WTC11 (cell line): ENCODE measurements at places on chromosomes 4 and X.

DNA sequence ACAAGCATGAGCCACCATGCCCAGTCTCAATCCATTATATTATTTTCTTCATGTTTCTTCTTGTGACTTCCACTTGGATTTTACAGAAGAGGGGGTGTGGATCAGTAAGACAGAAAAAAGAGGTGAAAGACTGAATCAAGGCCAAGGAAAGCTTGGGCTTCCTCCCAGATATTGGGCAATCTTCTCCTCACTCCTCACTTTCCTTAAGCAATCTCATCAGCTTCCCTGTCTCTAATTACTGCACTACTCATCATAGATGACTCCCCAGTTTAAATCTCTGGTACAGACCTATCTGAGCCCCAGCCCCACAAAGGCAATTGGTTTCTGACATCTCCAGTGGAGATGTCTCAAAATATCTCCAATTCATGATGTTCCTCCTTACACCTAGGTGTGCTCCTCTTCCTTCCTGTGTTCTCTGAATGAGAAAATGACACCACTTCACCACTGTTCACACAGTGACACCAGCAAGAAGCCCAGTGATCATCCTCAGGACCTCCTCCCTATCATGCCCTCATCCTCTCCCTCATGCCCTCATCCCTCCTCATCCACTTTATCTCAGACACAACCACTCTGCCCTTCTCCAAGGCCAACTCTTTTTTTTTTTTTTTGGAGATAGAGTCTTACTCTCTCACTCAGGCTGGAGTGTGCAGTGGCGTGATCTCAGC is 44.8 kb upstream of the HERC6 start:
- H3K36me3 ChIP-seq = no peaks in the 10 kb centered on the region
- H3K27ac ChIP-seq = no peak overlapping the region
- H3K27me3 ChIP-seq = no peaks in the 10 kb centered on the region; the same call in 1 of the 2 replicates
- peaks cover 9% of the 10 kb centered on the region for H3K4me1 ChIP-seq

DNA sequence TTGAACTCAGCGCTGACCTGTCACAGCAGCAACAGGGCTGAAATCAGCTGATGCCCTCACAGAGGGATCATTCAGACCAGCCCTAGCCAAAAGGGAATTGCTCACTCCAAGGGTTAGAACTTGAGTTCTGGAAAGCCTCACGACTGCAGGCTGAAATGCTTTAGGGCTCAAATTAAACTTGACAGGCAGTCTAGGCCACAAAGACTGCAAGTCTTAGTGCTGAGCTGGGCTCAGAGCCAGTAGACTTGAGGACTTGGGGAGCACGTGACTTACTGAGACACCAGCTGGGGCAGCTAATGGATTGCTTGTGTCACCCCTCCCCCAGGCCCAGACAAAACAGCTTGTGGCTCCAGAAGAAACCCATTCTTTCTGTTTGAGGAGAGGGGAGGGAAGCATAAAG is 119.0 kb upstream of the SLC6A14 start:
- no peaks in the 10 kb centered on the region for H3K36me3 ChIP-seq
- no peak overlapping the region for H3K4me3 ChIP-seq
- peaks cover 9% of the 10 kb centered on the region; the same call in 1 of the 2 replicates for H3K4me1 ChIP-seq
- no peak overlapping the region for H3K27ac ChIP-seq

DNA sequence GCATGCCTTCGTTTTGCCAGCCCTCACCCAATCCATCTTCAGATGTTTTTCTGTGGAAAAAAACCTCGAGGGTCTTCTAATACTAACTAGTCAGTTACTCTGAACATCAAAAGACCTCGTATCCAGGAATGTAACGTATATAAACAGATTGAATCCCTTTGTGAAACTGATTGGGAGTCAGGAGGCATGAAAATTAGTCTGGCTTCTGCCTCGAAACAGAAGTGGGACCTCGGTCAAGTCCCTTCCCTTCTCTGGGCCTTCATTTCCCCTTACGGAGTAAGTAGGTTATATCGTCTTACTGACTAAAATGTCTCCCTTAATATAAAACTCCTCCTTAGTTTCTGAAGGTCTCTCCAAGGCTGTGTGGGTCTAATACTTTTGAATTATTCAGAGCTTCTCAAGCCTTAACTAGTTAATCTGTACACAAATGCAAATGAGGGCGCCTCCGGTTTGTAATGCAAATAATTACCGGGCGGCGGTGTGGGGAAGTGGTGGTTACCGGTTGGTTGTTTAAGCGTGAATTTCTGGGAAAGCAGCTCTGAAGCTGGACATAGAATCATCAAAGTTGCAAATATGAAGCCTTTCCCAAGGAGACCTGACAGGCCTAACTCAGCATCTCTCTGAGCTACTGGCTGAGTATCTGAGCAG is 11.4 kb upstream of the NKRF start:
- no peaks in the 10 kb centered on the region; the same call in 1 of the 2 replicates for H3K27me3 ChIP-seq
- peaks cover 49% of the 10 kb centered on the region for H3K4me1 ChIP-seq
- peak overlapping the region; percentile 63 for H3K27ac ChIP-seq
- H3K4me3 ChIP-seq = peak overlapping the region; percentile 10; the same call in 1 of the 2 replicates
- no peaks in the 10 kb centered on the region for H3K36me3 ChIP-seq

GRCh38 chr4:154642373-154643009 is 30.0 kb upstream of the FGG start:
- no peak overlapping the region for H3K4me3 ChIP-seq
- H3K27me3 ChIP-seq = no peaks in the 10 kb centered on the region
- H3K4me1 ChIP-seq = peaks cover 12% of the 10 kb centered on the region
- DNase-seq = no peak
- H3K36me3 ChIP-seq = peaks cover 2% of the 10 kb centered on the region; the same call in 1 of the 2 replicates
- no peak overlapping the region for H3K27ac ChIP-seq

GRCh38 chr4:52979020-52979419 is 116.9 kb downstream of the RASL11B start:
- no peak for DNase-seq
- peaks cover 26% of the 10 kb centered on the region for H3K4me1 ChIP-seq
- no peaks in the 10 kb centered on the region for H3K27me3 ChIP-seq
- H3K27ac ChIP-seq = no peak overlapping the region
- peaks cover 6% of the 10 kb centered on the region for H3K36me3 ChIP-seq

GRCh38 chrX:47623540-47624027 is 3.9 kb upstream of the SYN1 start:
- H3K36me3 ChIP-seq = no peaks in the 10 kb centered on the region
- peaks cover 21% of the 10 kb centered on the region for H3K4me1 ChIP-seq
- H3K4me3 ChIP-seq = peak overlapping the region; percentile 72
- peak overlapping the region; percentile 90 for H3K27ac ChIP-seq

- no peak overlapping the region for H3K27ac ChIP-seq
- H3K36me3 ChIP-seq = no peaks in the 10 kb centered on the region
- no peak overlapping the region for H3K4me3 ChIP-seq
- H3K4me1 ChIP-seq = no peaks in the 10 kb centered on the region
- peaks cover 8% of the 10 kb centered on the region for H3K27me3 ChIP-seq
- DNase-seq = no peak
Measured at GRCh38 chrX:49212209-49212608, 12.2 kb upstream of the SYP start.
